ENCODE measurements at places on chromosomes 2 and 18. TPM values are rescaled to one million over a fixed set of nuclear protein-coding genes. Genes with fewer than 3 reads are reported as not detected.

The MAP3K19 gene
- total RNA-seq = not detected

The DIPK1C gene
- not detected for total RNA-seq

The CXCR4 gene
- 92.7 TPM for total RNA-seq

The GREB1 gene
- total RNA-seq = 0.05 TPM

The ANO7 gene
- 3.5 TPM for total RNA-seq

The LIMS2 gene
- total RNA-seq = 7.2 TPM

The SLC14A1 gene
- 0.86 TPM for total RNA-seq

The LIMS4 gene
- total RNA-seq = not detected

The ALPG gene
- total RNA-seq = not detected

The FAM237A gene
- not detected for total RNA-seq

The TEKT4 gene
- 0.49 TPM for total RNA-seq

The DPP4 gene
- 65.4 TPM for total RNA-seq

The STARD6 gene
- total RNA-seq = not detected

The UGT1A7 gene
- not detected for total RNA-seq

The FOXI3 gene
- not detected for total RNA-seq

The NTSR2 gene
- total RNA-seq = not detected

The TMEM198 gene
- 3.4 TPM for total RNA-seq

The NDC80 gene
- total RNA-seq = 42.4 TPM

The CD8A gene
- total RNA-seq = 1.3 TPM

The ACTG2 gene
- not detected for total RNA-seq

The IGFBP5 gene
- not detected for total RNA-seq

The KCTD18 gene
- total RNA-seq = 14.2 TPM

The LCT gene
- 0.31 TPM for total RNA-seq

The CELF4 gene
- not detected for total RNA-seq

The STRN gene
- 27.0 TPM for total RNA-seq

The CHCHD5 gene
- 37.6 TPM for total RNA-seq

The SLC9A4 gene
- 0.07 TPM for total RNA-seq

The TFPI gene
- total RNA-seq = 1.2 TPM

The POTEI gene
- total RNA-seq = not detected

The TMBIM1 gene
- total RNA-seq = 62.6 TPM

The LRRTM1 gene
- not detected for total RNA-seq

The SERPINE2 gene
- total RNA-seq = 23.2 TPM

The UGT1A3 gene
- not detected for total RNA-seq

Data from activated CD4-positive, alpha-beta T cell treated with anti-CD3 and anti-CD28 coated beads, Interleukin-2, amount 10 ng/mL, durations not matched to agents 24 days and 14 days (primary cell).